Activated naive CD4-positive, alpha-beta T cell (primary cell): ENCODE measurements at places on chromosomes 2 and 18.

- no peak for DNase-seq
Observed at GRCh38 chr2:64085936-64086335, 58.3 kb downstream of the PELI1 start.

DNA sequence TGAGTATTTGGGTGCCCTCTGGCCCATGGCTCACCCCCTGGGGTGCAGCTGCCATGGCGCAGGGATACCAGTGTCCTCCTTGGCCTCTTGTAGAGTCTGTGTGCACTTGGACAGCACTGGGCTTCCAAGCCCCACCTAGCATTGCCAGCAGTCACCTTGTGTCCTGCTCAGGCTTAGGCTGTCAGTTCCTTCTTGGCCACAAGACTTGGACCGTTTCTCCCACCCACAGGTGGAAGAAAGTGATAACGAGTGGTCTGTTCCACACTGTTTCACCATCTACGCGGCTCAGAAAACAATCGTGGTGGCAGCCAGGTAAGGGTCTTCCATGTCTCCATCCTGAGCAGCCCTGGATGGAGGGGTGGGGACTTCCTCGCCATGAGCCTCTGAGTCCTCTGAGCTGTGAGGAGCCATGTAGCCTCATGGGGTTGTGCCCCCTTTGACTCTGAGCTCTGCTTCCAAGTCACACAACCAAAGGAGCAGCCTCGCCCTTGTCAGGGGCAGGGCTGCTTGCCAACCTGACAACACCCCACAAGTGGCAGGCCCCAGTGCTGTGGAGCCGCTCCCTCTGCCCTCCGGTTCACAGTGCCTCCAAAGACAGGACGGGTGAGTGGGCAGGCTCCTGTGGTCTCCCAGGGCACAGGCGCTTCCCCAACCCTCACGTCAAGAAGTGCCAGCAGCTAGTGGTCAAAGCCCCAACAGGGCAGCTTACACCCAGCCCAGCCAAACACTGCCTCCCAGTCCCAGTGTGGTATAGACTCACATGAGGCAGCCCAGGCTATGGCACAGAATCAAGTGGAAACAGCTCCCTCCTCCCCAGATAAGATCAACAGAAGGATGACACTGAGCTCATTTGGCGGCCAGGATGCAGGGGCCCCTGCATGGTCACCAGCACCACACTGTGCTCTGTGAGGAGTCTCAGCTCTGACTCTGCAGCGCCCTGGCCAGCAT lies 18.4 kb downstream of the STK25 start:
- no peak for DNase-seq

DNA sequence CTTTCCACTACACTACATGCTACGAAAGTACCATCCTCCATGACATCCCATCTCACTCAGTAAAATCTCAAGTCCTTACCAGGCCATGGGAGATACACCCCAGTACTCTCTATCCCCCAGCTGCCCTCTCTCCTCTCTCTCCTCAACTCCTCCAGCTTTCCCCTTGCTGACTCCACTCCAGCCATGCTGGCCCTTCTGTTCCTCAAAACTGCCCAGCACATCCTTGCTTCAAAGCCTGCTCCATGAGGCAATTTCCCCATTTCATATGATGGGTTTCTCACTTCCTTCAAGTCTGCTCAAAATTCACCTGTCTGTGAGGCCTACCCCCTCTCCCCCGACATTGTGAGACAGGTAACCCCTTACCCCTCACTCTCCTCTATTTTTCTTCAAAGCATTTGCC lies 8.6 kb downstream of the CHN1 start:
- DNase-seq = no peak

DNA sequence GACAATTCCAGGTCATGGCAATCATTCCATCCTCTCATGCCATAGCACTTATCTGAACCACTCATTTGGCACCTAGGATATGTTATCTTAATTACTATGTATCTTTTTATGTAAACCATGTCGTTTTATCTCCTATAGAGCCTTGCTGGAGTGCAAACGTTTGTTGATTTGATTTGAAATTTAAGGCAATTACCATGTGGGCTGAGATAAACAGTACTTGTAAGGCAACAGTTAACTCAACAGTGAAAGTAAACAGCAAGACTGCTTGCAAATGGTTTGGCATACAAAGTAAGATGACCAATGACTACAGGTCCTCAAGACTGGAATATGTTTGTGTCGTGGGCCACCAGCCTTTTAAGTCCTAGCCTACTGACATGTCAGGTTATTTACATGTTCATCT lies 133.7 kb upstream of the ZFP36L2 start:
- DNase-seq = no peak

DNA sequence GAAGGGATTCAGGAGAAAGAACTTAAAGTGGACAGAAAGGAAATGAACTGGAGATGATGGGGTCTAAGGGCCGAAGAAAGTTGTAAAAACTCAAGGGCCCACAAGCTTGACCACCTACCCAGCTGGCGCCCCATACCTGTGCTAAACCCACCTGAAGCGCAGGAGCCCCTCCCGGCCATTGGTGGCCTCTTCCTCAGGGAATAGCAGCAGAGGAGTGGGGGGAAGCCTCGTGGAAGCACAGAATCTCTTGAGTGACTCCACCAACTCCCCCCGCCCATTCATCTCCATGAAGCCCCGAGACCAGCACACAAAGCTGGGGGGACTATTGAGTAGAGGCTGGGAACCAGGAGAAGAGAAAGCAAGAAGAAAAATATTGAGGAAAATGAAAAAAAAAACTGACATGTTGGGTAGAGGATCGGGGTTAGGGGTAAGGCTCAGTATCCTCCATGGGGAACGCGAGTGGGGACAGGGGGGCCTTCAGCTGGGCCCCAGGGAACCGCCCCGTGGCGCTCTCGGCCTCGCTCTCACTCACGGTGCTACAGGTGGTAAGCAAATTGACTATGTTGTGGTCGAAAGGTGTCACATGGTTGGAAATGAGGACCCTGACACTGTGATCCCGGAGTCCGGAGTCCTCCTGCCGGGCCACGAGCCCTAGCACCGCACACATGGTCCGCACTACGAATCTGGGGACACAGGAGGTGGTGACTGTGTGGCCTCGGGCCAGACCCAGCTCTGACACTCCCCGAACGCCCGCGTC lies 728 bp downstream of the AUP1 start:
- no peak for DNase-seq

GRCh38 chr2:180695586-180696401 lies 284.6 kb upstream of the UBE2E3 start:
- DNase-seq = no peak

- DNase-seq = no peak
Observed at GRCh38 chr18:1102848-1103247, 198.2 kb downstream of the ADCYAP1 start.

DNA sequence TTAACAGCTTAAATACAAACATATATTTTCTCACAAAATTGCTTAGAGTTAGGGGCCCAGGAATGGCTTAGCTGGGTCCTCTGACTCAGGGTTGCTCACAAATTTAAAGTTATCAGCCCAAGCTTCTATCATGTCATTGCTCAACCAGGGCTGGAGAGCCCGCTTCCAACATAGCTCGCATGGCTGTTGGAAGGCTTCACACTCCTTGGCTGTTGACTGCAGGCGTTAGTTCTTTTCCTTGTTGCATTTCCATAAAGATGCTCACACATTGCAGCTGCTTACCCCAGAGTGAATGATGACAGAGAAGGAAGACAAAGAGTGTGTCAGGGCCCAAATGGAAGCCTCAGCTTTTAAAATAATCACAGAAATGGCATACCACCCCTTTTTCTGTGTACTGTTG lies 62.9 kb upstream of the TFPI start:
- DNase-seq = no peak

DNA sequence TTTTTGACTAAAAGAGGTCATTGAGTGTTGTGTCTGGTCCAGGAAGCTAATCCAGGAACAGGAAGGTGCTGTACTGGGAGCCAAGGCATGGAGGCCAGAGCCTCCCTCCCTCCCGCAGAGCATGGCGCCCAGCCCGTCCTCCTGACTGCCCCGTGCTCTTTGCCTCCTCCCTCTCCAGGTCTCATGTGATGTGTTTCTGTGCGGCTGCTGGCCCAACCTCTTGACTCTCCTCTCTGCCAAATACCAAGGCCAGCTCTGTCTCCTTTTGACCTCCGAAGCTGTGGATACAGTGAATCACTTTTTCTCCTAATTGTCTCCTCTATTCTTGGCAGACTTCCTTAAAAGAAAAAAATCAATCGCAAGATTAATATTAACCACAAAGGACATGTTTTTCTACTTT lies 284.1 kb downstream of the PHLPP1 start:
- no peak for DNase-seq

DNA sequence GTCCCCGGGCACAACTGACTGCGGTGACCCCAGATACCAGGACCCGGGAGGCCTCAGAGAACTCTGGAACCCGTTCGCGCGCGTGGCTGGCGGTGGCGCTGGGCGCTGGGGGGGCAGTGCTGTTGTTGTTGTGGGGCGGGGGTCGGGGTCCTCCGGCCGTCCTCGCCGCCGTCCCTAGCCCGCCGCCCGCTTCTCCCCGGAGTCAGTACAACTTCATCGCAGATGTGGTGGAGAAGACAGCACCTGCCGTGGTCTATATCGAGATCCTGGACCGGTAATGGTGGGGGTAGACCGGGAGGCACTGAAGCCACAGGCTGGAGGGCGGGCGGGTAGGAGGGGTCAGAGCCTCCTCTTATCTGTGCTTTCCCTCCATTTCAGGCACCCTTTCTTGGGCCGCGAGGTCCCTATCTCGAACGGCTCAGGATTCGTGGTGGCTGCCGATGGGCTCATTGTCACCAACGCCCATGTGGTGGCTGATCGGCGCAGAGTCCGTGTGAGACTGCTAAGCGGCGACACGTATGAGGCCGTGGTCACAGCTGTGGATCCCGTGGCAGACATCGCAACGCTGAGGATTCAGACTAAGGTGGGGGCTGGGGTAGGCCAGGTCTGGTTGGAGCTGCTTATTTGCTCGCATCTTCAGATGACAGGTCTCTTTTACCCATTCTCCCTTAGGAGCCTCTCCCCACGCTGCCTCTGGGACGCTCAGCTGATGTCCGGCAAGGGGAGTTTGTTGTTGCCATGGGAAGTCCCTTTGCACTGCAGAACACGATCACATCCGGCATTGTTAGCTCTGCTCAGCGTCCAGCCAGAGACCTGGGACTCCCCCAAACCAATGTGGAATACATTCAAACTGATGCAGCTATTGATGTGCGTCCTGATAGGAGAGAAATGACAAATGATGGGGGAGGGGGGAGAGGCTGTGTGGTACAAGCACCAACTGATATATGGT lies 780 bp downstream of the HTRA2 start:
- peak; percentile 22 for DNase-seq

- no peak for DNase-seq
Observed at GRCh38 chr2:38600921-38601455, 1.7 kb downstream of the HNRNPLL start.

GRCh38 chr2:63056107-63057050 lies 5.7 kb downstream of the OTX1 start:
- DNase-seq = no peak
